ENCODE measurements at places on chromosomes 2 and 18. TPM values are rescaled to one million over a fixed set of nuclear protein-coding genes. Genes with fewer than 3 reads are reported as not detected.

- DNase-seq, result peak; percentile 74
These were observed 845 bp upstream of the CDC42EP3 start for GRCh38 chr2:37672104-37672869.

DNA sequence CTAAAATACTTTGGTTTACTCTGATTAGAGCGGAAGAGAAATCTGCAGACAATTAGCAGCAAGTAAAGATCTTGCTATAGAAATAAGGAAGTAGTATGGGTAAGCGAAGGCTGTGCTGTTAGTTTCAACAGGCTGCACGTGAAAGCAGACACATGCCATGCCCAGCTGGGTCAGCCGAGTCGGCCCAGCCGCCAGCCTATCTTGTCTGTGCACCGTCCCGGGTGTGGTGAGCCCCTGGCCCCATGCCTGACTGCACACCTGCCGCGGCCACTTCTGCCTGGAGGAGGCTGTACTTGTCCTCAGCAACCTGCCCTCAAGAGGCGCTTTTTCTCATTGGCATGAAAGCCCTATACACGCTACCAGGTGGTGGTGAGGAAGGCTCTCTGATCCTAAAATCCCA is 185.5 kb downstream of the SEPTIN10 start:
- no peak for DNase-seq

DNA sequence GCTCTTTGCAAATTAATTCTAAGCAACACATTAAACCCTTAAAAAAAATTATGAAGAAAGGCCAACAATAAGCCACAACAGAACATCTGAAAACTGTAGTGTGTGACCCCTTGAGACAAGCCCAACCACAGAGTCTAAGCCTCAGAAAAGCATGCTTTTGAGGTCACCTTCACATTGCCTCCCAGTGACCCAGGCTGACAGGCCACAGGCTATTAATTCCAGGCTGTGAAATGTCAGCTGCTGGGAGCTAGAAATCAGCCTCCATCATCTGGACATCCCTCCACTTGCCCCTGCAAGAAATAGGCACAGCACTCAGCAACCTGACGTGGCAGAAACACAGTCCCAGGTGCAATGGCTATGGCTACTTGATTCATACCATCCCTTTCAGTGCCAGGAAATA is 179.4 kb upstream of the ZFP36L2 start:
- no peak for DNase-seq

CYP27C1 gene
- total RNA-seq, result not detected

- DNase-seq, result no peak
These were observed 92.6 kb downstream of the RIT2 start for GRCh38 chr18:43022874-43023273.

DNA sequence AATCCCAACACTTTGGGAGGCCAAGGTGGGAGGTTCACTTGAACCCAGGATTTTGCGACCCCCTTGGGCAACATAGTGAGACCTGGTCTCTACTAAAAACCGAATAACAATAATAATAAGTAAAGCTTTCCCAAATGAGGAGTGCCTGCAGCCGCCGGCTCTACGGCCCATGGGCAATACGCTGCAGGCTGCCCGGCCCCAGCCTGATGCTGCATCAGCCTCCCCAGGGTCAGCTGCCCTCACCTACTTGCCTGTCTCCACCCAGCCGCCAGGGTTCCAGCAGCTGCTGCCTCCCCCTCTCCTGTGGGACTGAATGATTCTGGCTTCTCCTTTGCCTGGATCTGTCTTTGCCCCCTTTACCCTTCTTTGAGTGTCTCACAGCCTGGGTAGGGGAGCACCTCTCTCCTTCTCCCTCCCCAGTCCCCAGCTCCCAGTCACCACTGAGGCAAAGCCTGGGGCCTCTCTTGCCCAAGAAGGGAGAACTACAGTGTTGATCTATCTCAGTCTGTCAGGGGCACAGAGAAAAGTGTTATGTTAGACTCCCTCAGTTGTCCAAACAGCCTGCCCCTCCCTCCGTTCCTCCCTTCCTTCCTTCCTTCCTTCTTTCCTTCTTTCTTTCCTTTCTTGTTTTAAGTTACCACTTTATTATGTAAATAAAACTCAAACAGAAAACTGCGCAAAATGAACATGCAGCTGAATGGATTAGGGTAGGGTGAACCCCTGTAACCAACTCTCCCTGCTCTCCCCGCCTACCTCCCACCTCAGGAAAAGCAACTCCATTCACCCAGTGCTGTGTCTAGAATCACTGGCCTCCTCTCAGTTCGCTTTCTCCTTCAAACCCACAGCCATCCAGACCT is 38.2 kb upstream of the NPAS2 start:
- no peak for DNase-seq

GRCh38 chr18:76544511-76545345 is 49.7 kb upstream of the ZNF516 start:
- no peak for DNase-seq
